ENCODE measurements at places on chromosomes 7 and 10. TPM values are rescaled to one million over a fixed set of nuclear protein-coding genes. Genes with fewer than 3 reads are reported as not detected.

The HPSE2 gene
- total RNA-seq = not detected

The CREM gene
- 126 TPM for total RNA-seq

The NACAD gene
- 0.71 TPM for total RNA-seq

The PIK3AP1 gene
- total RNA-seq = 6.6 TPM

The MET gene
- total RNA-seq = 0.08 TPM
